ENCODE measurements at places on chromosomes 11 and 22.

GRCh38 chr11:88345949-88346348 lies 8.4 kb upstream of the CTSC start:
- DNase-seq, result no peak

GRCh38 chr11:111737444-111738210 lies 28.6 kb downstream of the PPP2R1B start:
- no peak for DNase-seq

DNA sequence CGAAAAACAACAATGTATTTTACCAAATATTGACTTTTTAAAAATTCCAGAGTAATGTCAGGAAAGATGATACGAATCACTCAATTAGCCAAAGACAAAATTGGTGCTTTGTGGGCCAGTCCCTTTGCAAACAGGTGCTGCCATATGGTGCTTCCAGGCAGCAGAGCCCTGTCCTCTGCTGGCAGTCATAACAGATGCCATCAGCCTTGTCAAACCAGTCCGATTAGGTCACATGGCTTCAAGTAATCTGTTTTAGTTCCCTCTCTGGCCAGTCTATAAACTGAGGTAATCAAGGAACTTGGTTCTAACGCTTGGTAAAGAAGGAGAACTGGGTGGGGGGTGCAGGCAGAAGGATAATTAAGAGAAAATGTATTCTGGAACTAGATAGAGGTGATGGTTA lies 49.1 kb upstream of the CAPRIN1 start:
- no peak for DNase-seq

DNA sequence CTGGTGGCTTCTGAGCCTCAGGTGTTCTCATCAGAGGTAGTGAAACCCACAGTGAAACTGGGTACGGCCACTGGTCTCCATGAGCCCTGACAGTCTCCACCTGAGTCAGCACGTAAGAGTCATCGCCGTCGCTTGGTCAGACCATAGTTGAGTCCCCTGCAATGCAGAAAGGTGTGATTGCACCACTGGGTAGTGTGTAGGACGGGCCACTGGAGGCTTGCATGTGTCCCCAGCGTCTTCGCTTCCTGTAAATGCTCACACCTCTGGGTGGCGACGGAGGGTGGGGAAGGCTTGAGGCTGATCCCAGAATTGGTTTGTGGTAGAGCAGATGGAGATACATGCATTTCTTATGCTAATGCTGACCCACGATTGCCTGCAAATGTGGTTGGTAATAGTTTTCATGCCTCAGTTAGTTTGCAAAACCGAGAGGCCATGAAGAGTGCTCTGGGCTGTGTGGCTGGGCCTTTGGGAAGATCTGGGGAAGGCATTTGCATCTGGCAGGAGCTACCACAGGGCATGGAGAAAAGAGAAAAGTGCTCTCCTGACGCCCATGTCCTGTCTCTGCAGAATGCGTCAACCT lies 26.5 kb downstream of the CTTN start:
- no peak for DNase-seq

- DNase-seq, result no peak
Observed at GRCh38 chr11:61793083-61793828, 545 bp downstream of the FEN1 start.

- no peak for DNase-seq
Observed at GRCh38 chr11:364991-365725, 4.1 kb upstream of the B4GALNT4 start.

GRCh38 chr11:128157423-128158298 lies 429.7 kb downstream of the ETS1 start:
- DNase-seq, result peak; percentile 53

GRCh38 chr11:105367129-105367528 lies 227.6 kb upstream of the CARD18 start:
- no peak for DNase-seq

DNA sequence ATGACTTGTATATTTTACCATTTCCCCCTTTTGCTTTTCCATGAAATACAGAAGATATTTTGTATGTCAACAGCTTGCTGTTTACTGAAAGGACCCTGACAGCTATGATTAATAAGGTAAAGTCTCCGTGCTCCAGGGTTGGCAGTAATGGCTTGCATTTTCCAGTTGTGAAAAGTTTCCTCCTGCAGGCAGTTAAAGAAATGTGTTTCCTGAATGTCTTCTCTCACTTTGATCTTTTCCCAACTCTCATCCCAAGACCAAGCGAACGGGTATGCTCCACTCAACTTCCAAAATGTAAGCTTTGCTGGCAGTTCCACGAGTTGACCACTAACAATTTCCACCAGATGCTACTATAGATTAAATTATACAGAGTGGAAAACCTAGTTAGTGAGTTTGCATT lies 8.9 kb downstream of the FIBIN start:
- no peak for DNase-seq

Data from GM13977 (cell line).